Activated CD4-positive, alpha-beta T cell treated with anti-CD3 and anti-CD28 coated beads for 1 hour (primary cell): ENCODE measurements at places on chromosomes 1 and 21.

- DNase-seq, result no peak
Measured at GRCh38 chr1:54188291-54188690, 11.5 kb downstream of the CYB5RL start.

GRCh38 chr1:119911775-119912174 is 15.5 kb upstream of the ADAM30 start:
- no peak for DNase-seq

GRCh38 chr1:239893127-239893731 is 198.5 kb upstream of the FMN2 start:
- no peak for DNase-seq

GRCh38 chr1:67059346-67059745 is 5.4 kb upstream of the SLC35D1 start:
- DNase-seq, result no peak

DNA sequence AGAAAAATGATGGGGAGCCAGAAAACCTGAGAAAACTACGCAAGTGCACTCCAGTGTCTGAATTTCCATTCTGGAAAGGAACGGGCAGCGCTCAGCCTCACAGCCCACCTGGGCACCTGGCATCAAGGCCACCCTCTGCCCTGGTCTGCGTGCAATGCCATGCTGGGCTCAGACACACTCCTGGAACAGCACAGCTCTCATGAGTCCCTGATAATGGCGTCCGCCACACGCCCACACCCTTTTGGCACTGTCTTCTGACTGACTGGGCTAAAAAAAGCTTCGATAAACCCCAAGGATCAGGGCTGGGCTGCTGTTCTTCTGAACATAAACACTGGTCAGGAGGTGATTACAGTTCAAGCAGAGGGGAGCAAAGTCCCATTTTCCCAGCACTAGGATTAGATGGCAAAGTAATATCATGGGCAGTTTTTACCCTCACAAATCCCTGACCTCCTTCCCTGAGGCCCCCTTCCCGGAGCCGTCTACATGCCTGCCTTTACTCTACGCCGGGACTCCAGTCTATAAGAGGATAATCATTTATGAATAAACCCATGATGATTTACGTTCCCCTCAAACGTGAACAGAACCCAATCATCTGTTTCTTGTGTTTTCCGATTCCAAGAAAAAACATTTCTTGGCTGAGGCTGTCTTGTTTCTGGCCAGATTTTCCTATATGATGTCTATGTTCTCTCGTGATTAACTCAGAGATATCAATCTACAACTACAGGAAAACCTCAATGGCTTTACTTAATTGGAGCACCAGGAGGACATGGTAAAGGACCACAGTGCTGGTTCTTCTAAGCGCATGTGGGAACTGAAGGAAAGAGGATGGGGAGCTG is 22.6 kb downstream of the RCAN1 start:
- no peak for DNase-seq

- no peak for DNase-seq
Measured at GRCh38 chr1:35637401-35637809, 3.9 kb downstream of the PSMB2 start.

- no peak for DNase-seq
Measured at GRCh38 chr1:162207862-162208261, 138.4 kb downstream of the NOS1AP start.

GRCh38 chr1:210323957-210324356 is 4.7 kb upstream of the HHAT start:
- no peak for DNase-seq

DNA sequence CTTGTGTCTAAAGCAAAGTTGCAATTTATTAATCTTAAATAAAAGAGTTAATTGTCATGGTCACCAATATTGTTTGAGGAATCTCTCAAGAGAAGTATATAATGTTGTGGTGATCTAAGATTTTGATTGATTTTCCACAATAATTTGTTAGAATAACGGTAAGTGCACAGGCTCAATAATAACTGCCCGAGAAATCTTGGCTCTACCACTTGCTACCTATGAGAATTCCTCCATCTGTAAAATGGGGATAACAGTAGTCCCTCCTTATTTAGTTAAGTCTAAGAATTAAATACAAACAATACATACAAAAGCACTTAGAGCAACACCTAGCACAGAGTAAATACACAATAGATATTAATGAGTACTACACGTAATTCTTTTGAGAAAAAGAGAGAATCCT is 18.8 kb downstream of the SCAF4 start:
- no peak for DNase-seq

GRCh38 chr1:204146309-204146708 is 5.5 kb downstream of the ETNK2 start:
- DNase-seq, result no peak

DNA sequence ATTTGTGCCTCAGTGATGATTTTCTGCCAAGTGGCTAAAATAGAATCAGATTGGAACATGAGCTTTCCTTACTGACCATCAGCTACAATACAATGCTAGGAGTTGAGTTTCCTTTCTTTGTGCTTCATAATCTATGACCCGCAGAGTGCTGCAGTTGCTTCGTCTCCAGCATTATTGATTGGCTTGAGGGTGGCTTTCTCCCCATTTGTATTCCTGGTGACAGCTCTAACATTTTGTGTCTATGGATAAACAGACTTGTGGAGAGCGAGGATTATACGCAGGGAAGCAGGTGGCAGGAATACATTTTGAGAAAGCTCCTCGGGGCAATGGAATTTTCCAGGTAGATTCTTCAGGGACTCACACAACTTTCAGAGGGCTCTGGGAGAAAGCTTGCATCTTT is 223.2 kb downstream of the HHAT start:
- DNase-seq, result no peak

GRCh38 chr1:43296207-43296606 is 4.6 kb upstream of the TIE1 start:
- no peak for DNase-seq
